ENCODE measurements at places on chromosomes 7 and 10.

DNA sequence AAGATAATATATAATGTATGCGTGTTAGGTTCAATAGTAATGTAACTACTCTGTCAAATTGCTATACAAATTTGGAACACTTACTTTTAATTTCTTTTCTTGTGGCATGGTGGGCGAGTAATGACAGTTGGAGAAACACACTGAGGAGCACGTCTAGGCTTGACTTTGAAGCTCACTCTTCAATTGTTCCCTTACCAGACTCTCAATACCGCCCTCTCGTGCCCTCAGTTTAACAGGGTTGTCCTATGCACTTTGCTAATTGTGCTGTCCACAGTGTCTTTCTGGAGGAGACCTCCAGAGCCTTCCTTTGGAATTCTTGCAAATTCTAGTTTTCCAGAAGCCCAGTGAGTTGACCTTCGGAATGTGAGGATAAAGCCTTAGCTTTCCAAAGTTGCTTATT is 107.2 kb upstream of the RELN start:
- no peak for DNase-seq

DNA sequence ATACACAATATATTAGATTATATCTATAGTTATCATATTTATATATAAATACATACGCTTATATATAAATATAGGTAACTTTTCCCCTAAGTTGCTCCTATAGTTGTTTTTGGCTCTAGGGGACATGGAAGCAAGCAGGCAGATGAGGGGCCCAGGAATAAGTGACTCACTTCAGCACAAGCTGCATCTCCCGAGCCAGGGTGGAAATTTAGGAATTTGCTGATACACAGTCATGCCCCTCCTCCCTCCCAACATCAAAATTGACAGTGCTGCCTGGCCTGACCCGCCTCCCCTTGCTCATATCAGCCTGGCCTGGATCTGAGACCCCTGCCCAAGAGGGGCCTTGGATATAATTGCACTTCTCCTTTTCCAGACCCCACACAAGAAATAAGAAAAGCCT is 33.8 kb downstream of the MKI67 start:
- no peak for DNase-seq

DNA sequence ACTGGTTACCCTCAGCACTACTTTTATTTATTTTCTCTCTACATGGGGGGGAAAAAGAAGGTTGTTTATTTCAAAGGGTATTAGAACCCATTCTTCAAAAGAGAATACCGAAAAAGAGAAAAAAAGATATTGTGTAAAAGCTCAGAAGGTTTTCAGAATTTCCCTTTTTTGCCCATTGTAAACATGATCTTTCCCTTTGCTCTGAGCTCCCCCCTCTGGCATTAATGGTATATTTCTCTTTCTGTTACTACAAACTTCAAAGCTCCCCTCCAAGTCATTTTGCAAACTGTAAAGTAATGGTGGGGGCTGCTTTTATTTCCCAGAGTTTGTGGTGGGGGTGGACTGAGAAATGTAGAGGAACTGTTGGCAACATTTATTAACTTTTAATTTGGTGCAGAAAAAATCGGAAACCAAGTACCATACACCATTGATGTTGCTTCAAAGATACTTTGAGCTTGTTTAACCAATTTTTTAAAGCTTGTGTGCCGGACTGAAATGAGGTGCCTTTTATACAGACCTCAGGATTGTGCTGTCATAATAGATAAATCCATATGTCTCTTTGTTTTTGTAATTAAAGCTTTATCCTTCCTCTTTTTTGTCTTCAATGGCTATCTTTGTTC is 181.5 kb downstream of the EXOC4 start:
- DNase-seq, result peak; percentile 33

GRCh38 chr7:121833991-121834390 is 39.0 kb upstream of the PTPRZ1 start:
- DNase-seq, result no peak

DNA sequence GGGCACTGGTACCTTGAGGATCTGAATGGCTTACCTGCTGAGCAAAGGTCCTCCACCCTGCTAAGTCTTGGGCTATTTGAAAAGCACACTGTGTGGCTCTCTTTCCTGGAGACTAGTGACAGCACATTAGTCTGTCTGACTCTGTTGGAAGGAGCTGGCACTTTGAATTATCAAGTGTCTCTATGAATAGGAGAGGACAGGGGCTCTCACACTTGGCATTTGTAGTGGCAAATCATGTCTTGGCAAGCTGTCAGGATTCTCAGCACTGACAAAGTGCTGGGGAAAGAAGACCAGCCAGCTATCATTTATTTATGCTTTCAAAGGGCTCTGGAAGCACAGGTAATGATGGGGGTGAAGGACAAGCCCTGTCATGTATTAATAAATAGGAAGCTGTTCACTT is 62.8 kb downstream of the MTPN start:
- DNase-seq, result no peak
